ENCODE measurements at places on chromosomes 4 and X. TPM values are rescaled to one million over a fixed set of nuclear protein-coding genes. Genes with fewer than 3 reads are reported as not detected.

GRCh38 chr4:138562544-138562991, 320.4 kb upstream of the SLC7A11 start:
- no peaks in the 10 kb centered on the region for H3K4me1 ChIP-seq
- DNase-seq: no peak
- no peaks in the 10 kb centered on the region for H3K36me3 ChIP-seq
- no peaks in the 10 kb centered on the region for H3K27me3 ChIP-seq
- H3K4me3 ChIP-seq: no peak overlapping the region
- H3K27ac ChIP-seq: no peak overlapping the region

DNA sequence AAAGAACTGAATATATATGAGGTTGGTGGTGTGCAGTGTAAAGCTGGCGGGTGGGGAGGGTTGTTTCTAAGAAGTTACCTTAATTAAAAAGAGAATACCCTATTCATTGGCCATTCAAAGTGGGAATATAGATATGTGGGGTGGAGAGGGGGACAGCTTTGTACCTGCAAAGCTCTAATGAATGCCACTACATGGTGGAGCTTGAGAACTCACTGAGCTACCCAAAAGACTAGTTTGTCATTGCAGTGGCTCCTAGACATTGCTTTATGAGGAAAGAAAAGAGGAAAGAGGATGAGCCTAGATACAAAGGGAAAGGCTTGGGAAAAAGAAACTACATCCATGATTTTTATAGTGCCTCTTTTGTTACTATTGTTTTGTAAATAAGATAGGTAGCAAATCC, 209.9 kb upstream of the SPRY1 start:
- no peak for DNase-seq
- H3K36me3 ChIP-seq: no peaks in the 10 kb centered on the region
- H3K4me1 ChIP-seq: no peaks in the 10 kb centered on the region
- H3K27me3 ChIP-seq: no peaks in the 10 kb centered on the region
- H3K4me3 ChIP-seq: no peak overlapping the region

DNA sequence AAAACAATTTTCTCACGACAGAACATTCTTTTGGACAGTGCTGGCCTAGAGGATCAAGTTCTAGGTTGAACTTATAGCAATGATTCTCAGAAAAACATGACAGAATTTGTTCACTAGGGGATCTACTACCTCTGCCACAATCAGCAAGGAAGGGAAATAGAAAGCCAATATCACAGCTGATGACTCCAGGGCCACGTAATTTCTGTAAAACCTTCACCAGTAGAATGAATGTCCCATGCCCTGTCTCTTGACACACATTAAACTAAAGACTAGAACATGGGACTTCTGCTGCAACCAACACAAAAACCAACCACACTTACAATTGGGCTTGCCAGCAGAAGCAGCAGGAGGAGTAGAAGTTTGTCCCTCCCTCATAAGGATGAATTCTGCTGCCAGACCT, 86.0 kb upstream of the NPFFR2 start:
- no peaks in the 10 kb centered on the region for H3K4me1 ChIP-seq
- no peak for DNase-seq

DNA sequence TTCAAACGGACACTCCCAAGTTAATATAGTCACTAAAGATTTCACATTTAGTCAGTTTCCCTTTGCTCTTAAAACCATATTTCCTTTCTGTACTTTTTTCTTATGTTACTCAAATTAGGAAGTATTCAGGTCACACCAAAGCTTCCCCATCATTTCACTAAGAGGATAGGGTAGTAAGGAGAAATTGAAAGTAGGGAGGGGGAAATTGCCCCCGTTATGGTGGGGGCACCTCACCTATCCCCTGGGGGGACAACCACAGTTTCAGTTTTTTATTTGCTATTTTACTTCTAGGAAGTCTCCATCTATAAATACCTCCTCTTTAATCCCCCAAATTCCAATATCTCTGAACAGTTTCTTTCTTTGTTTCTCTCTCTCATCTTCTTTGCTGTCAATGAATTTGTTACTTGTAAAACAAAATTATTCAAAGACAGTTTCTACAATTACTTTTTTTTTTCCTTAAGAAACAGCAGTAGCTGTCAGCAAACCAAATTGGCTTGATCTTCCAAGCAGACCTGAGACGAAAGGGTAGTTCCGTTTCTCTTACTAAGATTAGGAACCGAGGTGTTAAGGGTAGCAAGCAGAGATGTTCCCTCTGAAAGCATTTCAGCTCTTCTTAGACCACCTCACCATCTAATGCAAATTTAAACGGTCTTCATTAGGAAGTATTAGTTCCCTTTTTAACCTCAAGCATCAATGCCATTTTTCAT, 160.2 kb upstream of the KLF3 start:
- no peak overlapping the region for H3K27ac ChIP-seq
- peaks cover 10% of the 10 kb centered on the region for H3K4me1 ChIP-seq
- no peaks in the 10 kb centered on the region for H3K27me3 ChIP-seq
- no peak for DNase-seq

- no peaks in the 10 kb centered on the region for H3K4me1 ChIP-seq
- H3K36me3 ChIP-seq: no peaks in the 10 kb centered on the region
- H3K27ac ChIP-seq: no peak overlapping the region
- H3K4me3 ChIP-seq: no peak overlapping the region
- no peak for DNase-seq
Observed at GRCh38 chr4:159227378-159227777, 124.5 kb downstream of the RAPGEF2 start.

The TMEM129 gene
- 20.8 TPM for total RNA-seq
